ENCODE measurements at places on chromosomes 5 and 9. TPM values are rescaled to one million over a fixed set of nuclear protein-coding genes. Genes with fewer than 3 reads are reported as not detected.

MZB1 gene
- total RNA-seq = 0.22 TPM

PRKACG gene
- total RNA-seq = not detected

SPINK5 gene
- not detected for total RNA-seq

SH2D3C gene
- total RNA-seq = 51.5 TPM

NRG2 gene
- 0.34 TPM for total RNA-seq

LCN10 gene
- total RNA-seq = not detected

AGXT2 gene
- total RNA-seq = not detected

GALNT12 gene
- 0.43 TPM for total RNA-seq

CDH9 gene
- not detected for total RNA-seq

LRRC8A gene
- total RNA-seq = 52.6 TPM

GABRA6 gene
- not detected for total RNA-seq

FOXD4 gene
- 0.17 TPM for total RNA-seq

TMOD1 gene
- 0.87 TPM for total RNA-seq

Measured in dermis lymphatic vessel endothelial cell (primary cell).